ENCODE measurements at places on chromosomes 7 and 10.

- DNase-seq = no peak
Observed at GRCh38 chr7:12728192-12728538, 40.7 kb downstream of the ARL4A start.

DNA sequence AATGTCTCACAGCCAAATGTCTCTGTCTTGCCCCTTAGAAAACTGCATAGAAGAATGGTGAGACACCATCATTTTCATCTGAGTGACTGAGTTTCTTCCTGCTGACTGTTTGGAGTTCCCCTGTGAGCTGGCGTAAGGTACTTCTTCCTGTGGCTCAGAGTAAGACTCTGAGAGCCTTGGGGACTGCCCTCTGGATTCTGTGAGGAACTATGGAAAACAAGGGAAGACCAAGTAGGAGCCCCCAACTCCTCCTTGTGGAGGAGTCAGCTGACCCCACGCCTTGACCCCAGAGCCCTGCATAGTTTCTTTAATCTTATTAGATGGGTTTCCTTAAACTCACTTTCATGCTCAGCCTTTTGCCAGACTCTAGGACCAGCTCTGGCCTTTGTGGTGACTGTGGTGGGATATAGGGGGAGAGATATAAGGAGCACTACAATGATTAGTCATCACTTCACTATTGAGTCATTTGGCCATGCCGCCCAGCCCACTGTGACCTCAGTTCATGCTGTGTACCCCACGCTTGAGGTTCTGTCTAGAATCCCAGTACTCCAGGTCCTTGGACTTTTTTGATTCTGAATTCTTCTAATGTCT, 51.8 kb upstream of the FAM133B start:
- DNase-seq = peak; percentile 71

DNA sequence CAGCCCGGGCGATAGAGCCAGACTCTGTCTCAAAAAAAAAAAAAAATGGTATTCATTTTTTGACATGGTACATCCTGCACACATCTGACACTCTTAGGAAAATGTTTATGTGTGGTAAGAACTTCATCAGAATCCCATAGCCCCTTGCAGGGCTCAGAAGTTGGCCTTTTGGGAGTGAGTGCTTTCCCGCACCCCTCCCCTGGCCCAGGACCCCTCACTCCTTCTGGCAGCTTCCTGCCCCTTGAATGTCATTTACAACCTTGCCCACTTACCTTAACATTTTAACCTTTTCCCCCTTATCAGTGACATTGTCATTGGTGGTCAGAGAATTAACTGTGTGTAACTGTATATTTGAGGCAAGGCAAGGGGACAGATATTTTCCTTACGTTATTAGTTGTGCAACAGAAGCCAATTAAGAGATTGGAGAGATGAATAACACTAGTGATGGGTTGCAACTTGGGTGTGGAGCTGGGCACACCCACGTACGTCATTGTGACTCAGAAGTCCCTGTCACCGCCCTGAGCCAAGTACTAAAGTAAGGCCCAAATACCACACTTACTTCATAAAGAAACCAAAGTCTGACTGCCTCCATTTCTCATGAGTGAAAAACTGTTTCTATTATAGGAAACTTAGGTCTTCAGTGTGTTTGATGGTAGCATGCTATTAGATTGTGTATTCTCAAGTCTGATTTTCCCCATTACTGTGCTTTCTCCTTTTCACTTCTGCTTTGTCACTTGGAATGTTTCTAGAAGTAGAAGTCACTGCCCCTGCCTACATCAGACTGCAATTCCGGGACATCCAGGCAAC, 31.6 kb downstream of the OGDH start:
- DNase-seq = peak; percentile 78

- DNase-seq = no peak
Observed at GRCh38 chr10:11209830-11210181, 192.1 kb downstream of the CELF2 start.

DNA sequence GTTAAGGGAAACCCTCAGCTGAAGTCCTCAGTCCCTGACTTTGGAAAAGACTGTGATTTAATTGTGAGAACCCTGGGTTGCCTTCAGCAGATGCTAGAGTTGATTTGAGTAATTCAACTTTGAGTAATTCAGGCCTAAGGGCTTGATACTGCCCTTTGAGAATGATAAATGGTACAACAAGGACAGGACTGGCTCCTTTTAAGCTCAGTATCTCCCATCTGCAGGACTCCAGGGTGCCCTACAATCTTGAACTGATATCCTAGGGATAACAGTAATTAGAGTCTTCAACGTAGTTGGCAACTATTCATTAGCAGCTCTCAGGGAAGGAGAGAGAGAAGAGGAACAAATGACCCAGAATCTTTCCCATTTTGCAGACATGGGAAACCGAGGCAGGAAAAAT, 186.4 kb downstream of the GATA3 start:
- no peak for DNase-seq

Data from activated T-cell treated with anti-CD3 and anti-CD28 coated beads, Interleukin-2, amount 50 U/mL, for 24 hours (primary cell).